ENCODE measurements at places on chromosomes 13 and 19.

- DNase-seq, result no peak
These were observed 64.5 kb upstream of the WDFY2 start for GRCh38 chr13:51519771-51520216.

DNA sequence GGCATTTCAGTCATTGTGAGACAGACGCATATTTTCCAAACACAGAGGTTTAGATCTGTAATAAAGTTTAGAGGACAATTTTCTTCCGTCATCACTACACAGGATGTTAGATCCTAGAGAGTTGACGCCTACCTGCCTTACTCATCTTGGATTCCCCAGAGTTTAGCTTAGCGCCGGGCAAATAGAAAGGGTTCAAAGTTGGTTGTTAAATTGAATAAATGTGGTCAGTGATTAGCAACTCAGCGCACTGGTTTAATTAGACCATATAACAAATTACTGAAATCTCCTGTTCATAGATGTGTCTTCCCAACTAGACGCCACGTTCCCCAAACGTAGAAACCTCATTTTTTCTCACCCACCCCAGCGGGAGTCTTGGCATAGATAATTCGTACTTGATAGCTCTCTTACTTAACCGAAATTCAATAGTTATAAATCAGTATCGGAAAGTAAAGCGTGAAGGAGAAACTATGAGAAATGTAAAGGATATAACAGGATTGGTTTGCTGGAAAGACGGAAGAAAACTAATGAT, 726 bp upstream of the UFM1 start:
- peak; percentile 2 for DNase-seq

- no peak for DNase-seq
These were observed 1.1 kb upstream of the ZNF581 start for GRCh38 chr19:55642153-55643002.

DNA sequence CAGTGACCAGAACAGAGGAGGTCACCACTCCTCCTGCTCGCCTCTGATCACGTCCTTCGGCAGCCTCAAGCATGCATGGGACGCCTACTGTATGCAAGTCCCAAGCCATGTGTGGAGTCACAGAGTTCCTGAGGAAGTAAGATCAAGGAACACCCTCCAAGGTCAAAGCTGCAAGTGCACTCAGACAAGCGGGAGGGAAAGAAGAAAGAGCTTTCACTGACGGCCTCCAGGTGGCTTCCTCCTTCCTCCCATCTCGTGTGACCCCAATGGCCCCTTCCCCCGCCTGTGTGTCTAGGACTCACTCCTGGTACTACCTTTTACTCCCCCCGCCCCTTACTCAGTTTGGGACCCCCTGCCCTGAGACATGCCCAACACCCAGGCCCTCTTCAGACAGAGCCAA, 6.1 kb downstream of the HAUS8 start:
- no peak for DNase-seq

DNA sequence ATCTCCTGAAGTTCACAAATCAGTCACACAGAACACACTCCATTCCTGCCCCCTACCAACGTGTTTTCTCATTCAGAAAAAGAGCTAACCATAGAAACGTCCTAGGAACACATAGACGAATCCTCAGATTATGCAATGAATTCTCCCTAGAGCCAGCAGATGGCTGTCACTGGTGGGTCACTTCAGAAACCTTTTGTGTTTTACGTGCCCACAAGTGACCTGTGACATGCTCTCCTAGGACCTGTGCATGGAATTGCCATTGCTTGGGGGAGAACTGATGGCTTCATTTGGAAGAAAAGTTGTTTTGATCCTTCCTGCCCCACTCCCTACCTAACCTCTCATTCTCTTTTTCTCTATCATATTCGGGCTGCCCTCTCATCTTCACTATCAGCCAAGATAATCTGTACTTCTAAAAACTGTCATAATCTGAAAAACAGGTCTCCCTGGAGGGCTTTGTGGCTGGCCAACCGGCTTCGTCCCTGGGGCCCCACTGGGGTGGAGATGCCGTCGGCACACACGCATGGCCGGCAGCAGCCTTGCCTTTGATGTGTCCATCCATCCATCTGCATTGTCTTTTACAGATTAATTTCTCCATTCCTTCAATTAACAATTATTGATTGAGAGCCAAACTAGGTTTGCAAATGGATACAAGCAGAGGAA, 144.1 kb upstream of the SERP2 start:
- DNase-seq, result no peak

DNA sequence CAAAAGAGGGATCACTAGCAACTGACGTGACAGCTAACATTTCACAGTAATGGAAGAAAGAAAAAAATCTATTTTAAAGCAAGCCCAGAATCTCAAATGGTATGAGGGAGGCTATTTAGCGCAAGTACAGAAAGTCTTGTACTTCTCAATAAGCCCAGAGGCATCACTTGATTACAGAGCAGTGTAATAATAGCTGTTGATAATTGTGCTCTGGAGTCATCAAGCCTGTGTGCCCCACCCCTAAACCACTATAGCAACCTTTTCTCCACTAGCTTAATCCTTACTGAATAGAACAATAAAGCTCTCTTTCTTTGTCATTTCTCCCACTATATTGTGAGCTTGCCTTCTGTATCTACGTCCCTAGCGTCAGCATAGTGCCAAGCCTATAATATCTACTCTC, 56.6 kb downstream of the FREM2 start:
- no peak for DNase-seq
